ENCODE measurements at places on chromosomes 7 and 10.
A peak's percentile ranks its signal among the peaks of the same experiment; 100 is the strongest.

GRCh38 chr7:80110376-80110775 is 24.3 kb upstream of the GNAI1 start:
- no peaks in the 10 kb centered on the region for H3K27me3 ChIP-seq
- no peaks in the 10 kb centered on the region for H3K36me3 ChIP-seq
- no peak overlapping the region for H3K4me3 ChIP-seq
- H3K27ac ChIP-seq, result no peak overlapping the region
- DNase-seq, result no peak

- peaks cover 26% of the 10 kb centered on the region for H3K4me1 ChIP-seq
- no peak overlapping the region for H3K4me3 ChIP-seq
- H3K36me3 ChIP-seq, result no peaks in the 10 kb centered on the region
- peaks cover 2% of the 10 kb centered on the region for H3K27me3 ChIP-seq
- no peak for DNase-seq
- peak overlapping the region; percentile 47 for H3K27ac ChIP-seq
Observed at GRCh38 chr10:69224862-69225657, 4.9 kb downstream of the HKDC1 start.

DNA sequence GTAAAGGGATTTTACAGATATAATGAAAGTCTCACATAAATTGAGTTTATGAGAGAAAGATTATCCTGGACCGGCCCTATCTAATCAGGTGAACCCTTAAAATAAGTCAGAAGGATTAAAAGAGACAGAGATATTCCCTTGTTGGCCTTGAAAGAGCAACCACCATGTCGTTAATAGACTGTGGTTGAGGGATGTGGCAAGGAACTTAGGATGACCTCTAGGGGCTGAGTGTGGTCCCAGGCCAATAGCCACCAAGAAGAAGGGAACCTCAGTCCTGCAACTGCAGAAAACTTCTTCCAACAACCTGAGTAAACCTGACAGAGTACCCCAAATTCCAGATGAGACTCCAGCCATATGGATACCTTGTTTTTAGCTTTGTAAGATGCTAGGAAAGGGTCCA is 121.5 kb downstream of the POLR1F start:
- DNase-seq, result no peak
- H3K27ac ChIP-seq, result no peak overlapping the region
- H3K4me3 ChIP-seq, result no peak overlapping the region
- H3K27me3 ChIP-seq, result no peaks in the 10 kb centered on the region
- no peaks in the 10 kb centered on the region for H3K36me3 ChIP-seq

GRCh38 chr10:31618541-31619291 is 299.7 kb downstream of the ZEB1 start:
- H3K27me3 ChIP-seq, result no peaks in the 10 kb centered on the region
- H3K4me1 ChIP-seq, result peaks cover 44% of the 10 kb centered on the region
- H3K27ac ChIP-seq, result no peak overlapping the region
- no peak for DNase-seq

DNA sequence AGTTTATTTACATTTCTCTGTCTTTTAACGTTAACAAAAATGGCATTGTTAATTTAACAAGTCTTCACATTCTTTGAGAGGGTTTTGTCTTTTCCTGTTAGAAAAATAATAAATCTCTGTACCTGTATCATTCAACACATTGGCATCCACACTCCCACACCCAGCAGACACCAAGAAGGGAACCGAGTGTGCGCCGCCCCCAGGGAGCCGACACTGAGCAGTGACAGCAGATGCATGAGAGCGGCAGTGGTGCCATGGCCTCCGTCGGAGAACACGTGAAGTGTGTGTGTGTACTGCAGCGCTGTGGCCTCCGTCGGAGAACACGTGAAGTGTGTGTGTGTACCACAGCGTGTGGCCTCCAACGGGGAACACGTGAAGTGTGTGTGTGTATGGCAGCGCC is 63.3 kb downstream of the DYNC2I1 start:
- no peaks in the 10 kb centered on the region for H3K36me3 ChIP-seq
- no peak overlapping the region for H3K4me3 ChIP-seq
- H3K4me1 ChIP-seq, result no peaks in the 10 kb centered on the region
- no peak overlapping the region for H3K27ac ChIP-seq
- no peak for DNase-seq
- H3K27me3 ChIP-seq, result no peaks in the 10 kb centered on the region

GRCh38 chr10:62196528-62196927 is 72.1 kb downstream of the RTKN2 start:
- no peak for DNase-seq
- no peaks in the 10 kb centered on the region for H3K4me1 ChIP-seq
- H3K4me3 ChIP-seq, result no peak overlapping the region
- no peaks in the 10 kb centered on the region for H3K27me3 ChIP-seq

- H3K4me1 ChIP-seq, result peaks cover 4% of the 10 kb centered on the region
- no peak overlapping the region for H3K27ac ChIP-seq
- no peak overlapping the region for H3K4me3 ChIP-seq
- no peaks in the 10 kb centered on the region for H3K27me3 ChIP-seq
Observed at GRCh38 chr7:79298145-79298760, 155.2 kb downstream of the MAGI2 start.

DNA sequence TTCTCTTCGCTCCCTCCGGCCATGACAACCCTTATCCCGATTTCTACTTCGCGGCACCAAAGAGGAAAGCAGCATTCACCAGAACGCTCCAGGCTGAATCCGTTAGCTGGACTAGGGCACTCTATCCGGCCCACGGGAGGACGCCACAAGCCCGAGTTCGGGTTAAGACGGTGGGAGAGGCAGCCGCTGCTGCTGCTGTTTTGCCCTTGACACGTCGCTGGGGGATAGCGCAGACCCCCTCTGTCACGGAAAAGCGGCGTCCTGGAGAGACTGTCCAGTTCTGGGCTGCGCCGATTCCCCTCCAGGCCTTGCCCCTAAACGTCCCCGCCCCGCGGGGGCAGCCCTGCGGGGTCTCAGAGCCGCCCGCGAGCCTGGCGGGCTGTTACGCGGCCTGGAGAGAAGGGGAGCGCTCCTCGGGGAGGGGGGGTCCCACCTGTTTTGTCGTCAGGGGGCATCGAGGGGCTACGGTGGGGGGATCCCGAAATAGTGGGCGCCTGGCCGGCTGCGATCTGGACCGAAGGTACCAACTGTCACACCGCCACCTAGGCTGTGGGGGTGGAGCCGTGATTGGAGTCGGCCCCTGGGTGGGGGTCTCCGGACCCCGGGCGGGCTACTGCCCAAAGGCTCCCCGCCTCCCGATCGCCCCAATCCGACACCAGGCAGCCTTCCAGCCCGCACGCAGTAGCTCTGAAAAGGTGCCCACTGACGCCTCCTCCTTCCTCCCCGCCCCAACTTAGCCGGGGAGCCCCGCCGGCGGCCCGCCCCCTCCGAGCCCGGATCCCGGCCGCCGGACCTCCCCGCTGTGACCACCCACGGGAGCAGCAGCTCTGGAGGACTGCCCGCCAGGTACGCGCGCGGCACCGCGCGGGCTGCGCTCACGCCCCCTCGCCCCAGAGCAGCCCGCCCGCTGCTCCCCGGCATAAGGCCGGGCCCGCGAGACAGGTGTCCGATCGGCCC is 772 bp downstream of the SGMS1 start:
- H3K4me3 ChIP-seq, result peak overlapping the region; percentile 67
- peak overlapping the region; percentile 100 for H3K27ac ChIP-seq
- H3K36me3 ChIP-seq, result no peaks in the 10 kb centered on the region
- no peaks in the 10 kb centered on the region for H3K27me3 ChIP-seq
- H3K4me1 ChIP-seq, result peaks cover 21% of the 10 kb centered on the region

- H3K36me3 ChIP-seq, result peaks cover 66% of the 10 kb centered on the region
- no peak for DNase-seq
- H3K27me3 ChIP-seq, result no peaks in the 10 kb centered on the region
- H3K4me3 ChIP-seq, result no peak overlapping the region
- H3K4me1 ChIP-seq, result no peaks in the 10 kb centered on the region
- no peak overlapping the region for H3K27ac ChIP-seq
Observed at GRCh38 chr7:40041456-40041855, 91.4 kb downstream of the CDK13 start.

- H3K4me1 ChIP-seq, result no peaks in the 10 kb centered on the region
- H3K36me3 ChIP-seq, result no peaks in the 10 kb centered on the region
- no peaks in the 10 kb centered on the region for H3K27me3 ChIP-seq
- no peak overlapping the region for H3K27ac ChIP-seq
Observed at GRCh38 chr10:111113238-111113960, 36.6 kb downstream of the ADRA2A start.

DNA sequence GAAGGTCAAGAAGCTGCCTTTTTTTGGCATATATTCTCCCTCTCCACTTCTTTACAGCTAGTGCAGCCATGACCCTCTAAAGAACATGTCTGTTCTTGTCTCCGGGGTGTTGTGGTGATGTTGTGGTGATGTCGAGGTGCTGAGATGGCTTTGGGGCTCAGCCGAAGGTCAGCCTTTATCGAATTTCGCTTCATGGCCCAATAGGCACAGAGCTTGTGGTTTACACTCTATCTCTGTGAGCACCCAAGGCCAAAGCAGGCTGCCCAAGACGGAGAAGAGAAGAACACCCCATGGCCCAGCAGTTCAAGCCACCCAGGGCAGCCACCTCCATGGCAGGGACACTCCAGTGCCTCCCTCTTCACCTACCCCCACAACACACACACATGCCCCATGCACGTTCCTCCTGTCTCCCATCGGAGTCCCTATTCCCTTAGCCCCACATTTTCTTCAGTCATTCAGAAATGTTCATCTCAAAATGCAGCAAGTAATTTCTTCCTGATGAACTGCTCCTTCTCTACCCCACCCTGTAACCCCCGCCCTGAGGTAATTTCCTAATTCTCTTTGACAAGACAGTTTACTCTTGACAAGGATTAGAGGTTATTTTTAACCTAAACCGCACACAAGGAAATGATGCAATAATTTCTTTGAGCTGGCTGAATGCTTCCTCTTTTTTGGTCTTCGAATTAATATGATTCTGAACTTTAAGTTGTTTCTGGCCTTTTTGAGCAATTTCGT is 18.6 kb upstream of the ADRB1 start:
- H3K4me3 ChIP-seq, result no peak overlapping the region
- DNase-seq, result no peak
- no peaks in the 10 kb centered on the region for H3K4me1 ChIP-seq
- H3K27me3 ChIP-seq, result no peaks in the 10 kb centered on the region
- H3K27ac ChIP-seq, result peak overlapping the region; percentile 45

DNA sequence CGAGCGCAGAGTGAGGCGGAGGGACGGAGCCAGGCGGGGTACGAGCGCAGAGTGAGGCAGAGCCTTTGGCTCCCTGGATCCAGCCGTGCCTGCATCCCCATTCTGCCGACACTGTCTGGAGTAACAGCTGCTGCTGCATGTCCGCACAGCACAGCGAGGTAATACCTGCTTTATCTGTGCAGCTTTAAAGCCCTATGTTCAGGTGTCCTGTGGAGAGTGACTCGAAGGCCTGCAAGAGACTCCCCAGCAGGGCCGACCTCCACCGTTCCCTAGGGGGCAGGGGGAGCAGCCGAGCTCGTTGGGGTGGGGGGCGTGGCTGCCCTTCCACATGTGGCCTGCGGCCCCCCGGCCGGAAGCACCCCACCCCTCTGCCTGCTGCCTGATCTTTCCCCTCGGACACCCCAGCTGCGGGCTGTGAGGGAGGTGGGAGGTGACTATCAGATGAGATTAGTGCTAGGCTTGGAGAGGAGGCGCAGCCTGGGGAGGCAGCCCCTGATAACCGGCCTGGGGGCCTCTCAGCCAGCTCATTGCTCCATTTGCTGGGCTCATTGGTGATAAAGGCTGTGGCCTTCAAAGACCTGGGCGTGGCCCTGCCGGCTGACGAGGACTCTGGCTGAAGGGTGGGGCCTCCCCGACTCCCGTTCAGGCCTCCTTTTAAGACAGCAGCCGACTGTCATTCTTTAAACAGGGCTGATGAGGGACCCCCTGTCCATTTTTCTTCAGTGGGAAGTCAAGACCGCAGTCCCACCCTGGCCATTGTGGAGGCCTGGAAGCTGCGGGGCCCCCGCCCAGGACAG is 8.0 kb downstream of the VENTX start:
- H3K4me3 ChIP-seq, result no peak overlapping the region
- H3K27ac ChIP-seq, result no peak overlapping the region
- DNase-seq, result no peak
- no peaks in the 10 kb centered on the region for H3K4me1 ChIP-seq
- H3K27me3 ChIP-seq, result no peaks in the 10 kb centered on the region

DNA sequence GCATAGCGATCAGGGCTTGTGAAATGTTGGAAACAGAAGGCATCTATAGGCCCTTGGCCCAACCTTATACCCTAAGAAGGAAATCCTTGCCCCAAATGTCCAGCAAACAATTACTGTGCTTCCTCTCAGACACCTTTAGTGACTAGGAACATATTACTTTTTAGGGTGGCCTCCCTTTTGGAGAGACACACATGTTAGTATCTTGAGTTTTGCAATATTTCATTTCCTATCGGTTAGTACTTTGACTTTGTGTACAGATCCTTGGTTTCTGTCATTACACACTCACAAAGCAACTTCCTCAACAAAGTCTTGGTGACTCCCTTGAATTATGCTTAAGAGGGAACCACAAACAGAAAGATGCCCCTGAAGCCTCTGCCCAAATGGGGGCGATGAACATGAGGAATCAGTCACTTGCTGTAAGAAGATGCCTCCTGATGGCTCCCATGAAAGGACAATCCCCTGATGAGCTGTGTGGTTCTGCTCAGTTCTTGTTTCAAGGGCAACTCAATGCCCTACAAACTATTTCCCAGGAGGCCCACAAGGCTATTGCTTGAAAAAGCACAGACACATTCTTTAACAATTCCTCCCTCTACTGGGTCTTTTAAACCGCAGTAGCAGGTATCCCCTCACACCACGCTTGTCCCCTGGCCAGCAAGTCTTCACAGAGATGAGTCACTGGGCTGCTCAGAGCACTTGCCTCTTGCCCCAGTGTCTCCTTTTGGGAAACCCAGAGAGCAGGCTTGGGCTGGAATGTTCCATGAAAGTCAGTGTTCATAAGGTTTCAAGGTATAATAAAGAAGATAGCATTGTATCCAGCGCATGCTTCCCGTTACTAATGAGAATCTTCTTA is 196.2 kb downstream of the FANK1 start:
- H3K36me3 ChIP-seq, result no peaks in the 10 kb centered on the region
- no peaks in the 10 kb centered on the region for H3K4me1 ChIP-seq
- H3K27ac ChIP-seq, result no peak overlapping the region
- no peak overlapping the region for H3K4me3 ChIP-seq

DNA sequence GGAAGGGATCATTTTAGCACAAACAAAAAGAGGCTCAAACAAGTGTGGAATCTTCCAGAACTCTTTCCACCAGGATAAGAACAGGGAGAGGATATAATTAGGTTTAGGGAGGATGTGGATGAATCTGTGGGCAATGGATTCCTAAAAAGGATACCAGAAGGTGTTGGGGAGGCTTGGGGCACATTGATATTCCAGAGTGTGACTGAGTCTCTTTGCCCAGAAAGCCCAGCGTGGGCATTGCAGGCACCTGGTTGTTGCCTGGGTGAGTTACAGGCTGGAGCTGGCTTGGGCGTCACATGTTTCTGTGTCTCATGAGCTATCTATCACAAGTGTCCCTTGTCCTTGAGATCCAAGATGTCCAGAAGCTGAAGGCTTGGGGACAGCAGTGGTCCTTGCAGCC is 3.3 kb downstream of the COL26A1 start:
- no peak overlapping the region for H3K27ac ChIP-seq
- no peak for DNase-seq
- H3K36me3 ChIP-seq, result no peaks in the 10 kb centered on the region
- no peak overlapping the region for H3K4me3 ChIP-seq

- DNase-seq, result no peak
- no peaks in the 10 kb centered on the region for H3K36me3 ChIP-seq
- no peaks in the 10 kb centered on the region for H3K27me3 ChIP-seq
- no peaks in the 10 kb centered on the region for H3K4me1 ChIP-seq
Observed at GRCh38 chr10:85734791-85735190, 631.8 kb downstream of the GRID1 start.
